HFFc6 (cell line): ENCODE measurements at places on chromosomes 13 and 19. TPM values are rescaled to one million over a fixed set of nuclear protein-coding genes. Genes with fewer than 3 reads are reported as not detected.
A peak's percentile ranks its signal among the peaks of the same experiment; 100 is the strongest.

GRCh38 chr13:40185414-40185813 is 481.0 kb downstream of the FOXO1 start:
- no peaks in the 10 kb centered on the region; the same call in 1 of the 2 replicates for H3K4me1 ChIP-seq
- H3K27me3 ChIP-seq: peaks cover 7% of the 10 kb centered on the region; the same call in 1 of the 2 replicates
- no peak overlapping the region for H3K4me3 ChIP-seq
- H3K36me3 ChIP-seq: no peaks in the 10 kb centered on the region
- no peak overlapping the region for H3K27ac ChIP-seq

DNA sequence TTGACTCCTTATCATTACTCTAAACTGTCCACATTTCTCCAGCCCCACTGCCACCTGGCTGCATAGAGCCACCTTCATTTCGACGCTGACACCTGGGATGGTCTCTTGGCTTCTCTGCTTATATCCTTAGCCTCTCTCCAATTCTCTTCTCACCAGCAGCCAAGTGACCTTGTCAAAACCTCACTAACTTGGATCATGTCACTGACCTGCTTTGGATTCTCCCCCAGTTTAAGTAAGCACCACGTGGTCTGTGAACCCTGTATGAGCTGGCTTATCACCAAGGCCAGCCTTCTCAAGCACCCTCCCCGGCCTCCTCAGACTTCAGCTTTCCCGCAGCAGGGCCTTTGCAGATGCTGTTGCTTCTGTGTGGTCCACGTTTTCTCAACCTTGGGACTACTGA is 12.3 kb upstream of the GGACT start:
- no peak overlapping the region for H3K4me3 ChIP-seq
- no peaks in the 10 kb centered on the region for H3K36me3 ChIP-seq
- no peak overlapping the region for H3K27ac ChIP-seq
- no peaks in the 10 kb centered on the region; the same call in 1 of the 2 replicates for H3K4me1 ChIP-seq
- no peaks in the 10 kb centered on the region; the same call in 1 of the 2 replicates for H3K27me3 ChIP-seq
- DNase-seq: no peak

DNA sequence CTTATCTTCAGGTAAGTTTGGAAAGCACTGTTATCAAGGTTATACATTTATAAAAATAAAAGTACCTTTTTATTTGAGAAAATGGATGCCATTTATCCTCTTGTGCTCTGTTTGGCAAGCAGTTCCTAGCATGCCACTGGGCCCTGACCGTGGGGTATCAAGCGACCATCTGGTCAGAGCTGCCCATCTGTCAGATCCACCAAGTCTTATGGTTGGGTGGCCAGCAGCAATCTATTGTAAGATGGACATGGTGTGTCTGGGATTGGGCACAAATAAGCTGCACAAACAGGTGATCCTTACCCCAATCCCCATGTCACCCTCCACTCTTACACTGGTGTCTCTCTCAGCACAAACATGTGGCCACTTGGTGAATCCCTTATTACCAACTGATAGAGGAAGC is 178.5 kb downstream of the DLEU7 start:
- no peak overlapping the region for H3K27ac ChIP-seq
- no peaks in the 10 kb centered on the region for H3K4me1 ChIP-seq
- no peak for DNase-seq
- peaks cover 28% of the 10 kb centered on the region for H3K27me3 ChIP-seq
- no peak overlapping the region for H3K4me3 ChIP-seq
- peaks cover 4% of the 10 kb centered on the region; the same call in 1 of the 2 replicates for H3K36me3 ChIP-seq

GRCh38 chr19:31301306-31301980 is 47.8 kb downstream of the TSHZ3 start:
- H3K27me3 ChIP-seq: no peaks in the 10 kb centered on the region
- H3K4me3 ChIP-seq: no peak overlapping the region
- no peaks in the 10 kb centered on the region for H3K36me3 ChIP-seq
- no peaks in the 10 kb centered on the region for H3K4me1 ChIP-seq

GRCh38 chr19:30516531-30516930 is 144.3 kb downstream of the ZNF536 start:
- H3K27me3 ChIP-seq: peaks cover 3% of the 10 kb centered on the region
- H3K4me1 ChIP-seq: no peaks in the 10 kb centered on the region
- DNase-seq: no peak
- H3K36me3 ChIP-seq: peaks cover 8% of the 10 kb centered on the region; the same call in 1 of the 2 replicates

DNA sequence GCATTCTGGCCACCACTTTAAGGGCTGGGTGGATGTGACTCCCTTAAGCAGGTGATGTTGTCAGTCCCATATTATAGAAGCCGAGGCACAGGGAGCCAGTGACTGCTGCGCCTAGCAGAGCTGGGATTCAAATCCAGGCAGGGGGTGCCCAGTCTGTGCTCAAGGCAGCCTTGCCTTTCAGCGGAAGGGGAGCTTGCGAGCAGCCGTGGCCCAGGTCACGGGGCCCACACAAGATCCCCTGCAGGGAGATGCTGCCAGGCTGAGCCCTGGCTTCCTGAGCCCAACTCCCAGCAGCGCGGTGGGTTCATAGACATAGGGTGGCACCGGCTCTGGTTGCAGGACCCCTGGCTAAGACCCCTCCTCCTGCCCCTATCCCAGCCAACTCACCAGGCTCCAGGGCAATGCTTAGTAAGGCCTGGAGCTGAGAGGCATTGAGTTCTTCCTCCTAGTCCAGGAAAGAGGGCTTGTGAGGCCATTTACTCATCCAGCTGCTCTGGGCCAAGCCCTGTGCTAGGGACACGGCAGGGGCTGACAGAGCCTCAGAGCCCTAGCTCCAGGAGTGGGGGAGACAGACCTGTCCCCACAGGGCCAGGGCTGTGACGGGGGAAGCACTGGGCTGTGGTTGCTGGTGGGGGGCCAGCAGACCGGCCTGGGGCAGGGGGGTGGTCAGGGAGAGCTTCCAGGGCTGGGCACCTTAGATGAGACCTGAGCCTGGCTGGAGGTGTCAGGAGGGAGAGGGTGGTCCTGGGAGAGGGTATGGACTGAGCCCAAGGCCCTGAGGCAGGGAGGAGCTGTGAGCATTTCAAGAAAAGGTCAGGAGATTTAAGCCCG is 9.6 kb downstream of the CAPN12 start:
- H3K27me3 ChIP-seq: peaks cover 32% of the 10 kb centered on the region
- H3K27ac ChIP-seq: peak overlapping the region; percentile 74
- peaks cover 26% of the 10 kb centered on the region for H3K36me3 ChIP-seq
- H3K4me3 ChIP-seq: peak overlapping the region; percentile 47; the same call in 1 of the 2 replicates
- H3K4me1 ChIP-seq: peaks cover 35% of the 10 kb centered on the region

DNA sequence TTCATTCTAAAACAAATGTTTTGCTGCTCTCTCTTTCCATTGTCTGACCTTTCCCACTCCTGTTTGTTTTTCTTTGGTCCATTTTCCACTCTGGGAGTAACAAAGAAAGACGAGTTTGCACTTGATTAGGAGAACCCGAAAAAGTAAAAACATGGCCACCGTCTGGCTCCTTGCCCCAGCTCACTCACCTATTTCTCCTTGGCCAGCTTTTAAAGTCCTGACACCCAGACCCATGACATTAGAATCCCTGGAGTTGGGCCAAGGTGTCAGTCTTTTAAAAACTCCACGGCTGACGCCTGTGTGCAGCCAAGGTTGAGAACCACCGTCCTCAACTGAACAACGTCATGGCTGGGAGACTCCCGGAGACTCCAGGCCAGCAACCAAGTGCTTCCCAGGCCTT is 63.6 kb upstream of the FLT1 start:
- no peaks in the 10 kb centered on the region for H3K36me3 ChIP-seq
- DNase-seq: no peak
- peak overlapping the region; percentile 95 for H3K27ac ChIP-seq
- no peaks in the 10 kb centered on the region for H3K27me3 ChIP-seq

MTUS2 gene
- total RNA-seq: 0.07 to 0.13 TPM (median 0.09 TPM) in 3 replicates

NCR1 gene
- total RNA-seq: not detected in 3 replicates

FUT1 gene
- total RNA-seq: 0.06 to 0.13 TPM in 2 of 3 replicates, not detected in the other
